ENCODE measurements at places on chromosomes 6 and 20. TPM values are rescaled to one million over a fixed set of nuclear protein-coding genes. Genes with fewer than 3 reads are reported as not detected.

RIPOR3 gene
- total RNA-seq, result 19.7 TPM

GHRH gene
- total RNA-seq, result not detected

TREM1 gene
- 20.6 TPM for total RNA-seq

SDCBP2 gene
- 7.2 TPM for total RNA-seq

ANKEF1 gene
- 4.9 TPM for total RNA-seq

SLC39A7 gene
- total RNA-seq, result 109 TPM

EDEM2 gene
- total RNA-seq, result 58.6 TPM

HLA-DQA1 gene
- 12.7 TPM for total RNA-seq

COL21A1 gene
- total RNA-seq, result 1.3 TPM

C4B gene
- total RNA-seq, result 32.7 TPM

HLA-DOA gene
- 5.0 TPM for total RNA-seq

COL9A3 gene
- 0.42 TPM for total RNA-seq

SGK2 gene
- total RNA-seq, result 14.0 TPM

SLC35F1 gene
- total RNA-seq, result 0.48 TPM

MYL9 gene
- 518 TPM for total RNA-seq

PXDC1 gene
- total RNA-seq, result 133 TPM

SLC22A2 gene
- not detected for total RNA-seq

GDAP1L1 gene
- total RNA-seq, result not detected

CALHM4 gene
- not detected for total RNA-seq

GSTA3 gene
- total RNA-seq, result not detected

MYH7B gene
- 0.06 TPM for total RNA-seq

OPRM1 gene
- not detected for total RNA-seq

TMEM170B gene
- total RNA-seq, result 13.5 TPM

TUBB2B gene
- 12.2 TPM for total RNA-seq

FRK gene
- 0.80 TPM for total RNA-seq

VSX1 gene
- total RNA-seq, result not detected

DDO gene
- 3.2 TPM for total RNA-seq

ADA gene
- 12.2 TPM for total RNA-seq

ID4 gene
- total RNA-seq, result 203 TPM

HSPA1A gene
- 139 TPM for total RNA-seq

FOXC1 gene
- total RNA-seq, result 7.6 TPM

FAXC gene
- not detected for total RNA-seq

ELOVL4 gene
- total RNA-seq, result 0.58 TPM

BCL2L1 gene
- 135 TPM for total RNA-seq

SLPI gene
- total RNA-seq, result 16.5 TPM

COL10A1 gene
- 0.29 TPM for total RNA-seq

OOEP gene
- not detected for total RNA-seq

Data from mesenteric fat pad (tissue), 1 donor.